ENCODE measurements at places on chromosomes 5 and 9.
A peak's percentile ranks its signal among the peaks of the same experiment; 100 is the strongest.

- DNase-seq: no peak
Measured at GRCh38 chr9:69743930-69744329, 15.9 kb downstream of the PTAR1 start.

DNA sequence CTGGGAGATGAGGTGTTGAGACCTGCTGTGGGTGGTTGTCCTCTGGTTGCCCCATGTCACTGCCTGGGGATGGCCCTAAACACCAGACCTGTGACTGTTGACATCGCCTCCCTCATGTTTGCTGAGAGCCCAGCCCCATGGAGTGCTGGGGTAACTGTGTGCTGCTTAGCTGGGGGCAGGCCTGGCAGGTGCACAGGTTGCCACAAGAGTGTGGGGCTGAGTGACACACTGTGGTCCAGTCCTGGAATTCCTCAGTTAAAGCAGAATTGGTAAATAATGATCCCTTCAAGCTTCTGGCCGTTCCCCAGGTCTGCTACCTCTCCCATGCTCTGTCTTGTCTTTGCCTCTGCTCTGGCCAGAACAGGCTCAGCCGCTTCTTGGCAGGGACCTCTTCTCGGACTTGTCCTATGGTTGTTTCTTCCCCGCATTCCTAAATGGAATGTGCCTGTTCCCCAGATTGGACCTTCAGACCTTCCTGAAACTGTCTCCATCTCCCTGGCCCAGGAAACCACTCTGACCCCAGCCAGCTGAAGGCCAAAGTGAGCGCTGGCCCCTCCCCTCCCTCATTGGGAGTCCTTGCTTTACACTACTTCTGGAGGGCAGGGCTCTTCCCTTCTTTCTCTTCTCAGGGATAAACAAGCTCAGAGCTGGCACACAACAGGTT lies 61.2 kb upstream of the PITX1 start:
- no peak for DNase-seq

GRCh38 chr9:38421498-38422211 lies 2.6 kb downstream of the IGFBPL1 start:
- DNase-seq: no peak

DNA sequence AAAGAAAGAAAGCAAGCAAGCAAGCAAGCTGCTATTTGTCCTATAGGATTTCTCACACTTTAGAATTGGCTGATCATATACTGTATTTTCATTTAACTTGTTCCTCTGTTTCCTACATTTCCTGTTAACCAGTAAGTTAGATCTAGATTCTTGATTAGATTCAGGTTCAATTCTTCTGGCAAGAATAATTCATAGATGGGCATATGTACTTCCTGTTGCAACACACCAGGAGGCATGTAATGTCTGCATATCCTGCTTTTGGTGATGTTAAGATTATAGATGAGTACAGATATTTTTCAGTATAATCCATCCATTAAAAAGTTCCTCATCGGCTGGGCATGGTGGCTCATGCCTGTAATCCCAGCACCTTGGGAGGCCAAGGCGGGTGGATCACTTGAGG lies 10.8 kb upstream of the KIF27 start:
- DNase-seq: no peak

- DNase-seq: no peak
Measured at GRCh38 chr9:69028754-69029153, 6.8 kb upstream of the FXN start.

- DNase-seq: no peak
Measured at GRCh38 chr9:94002316-94003140, 47.4 kb upstream of the BARX1 start.

- no peak for DNase-seq
Measured at GRCh38 chr9:81868145-81868544, 60.1 kb upstream of the SPATA31D4 start.

GRCh38 chr9:72633966-72634365 lies 112.6 kb downstream of the TMC1 start:
- DNase-seq: peak; percentile 14

DNA sequence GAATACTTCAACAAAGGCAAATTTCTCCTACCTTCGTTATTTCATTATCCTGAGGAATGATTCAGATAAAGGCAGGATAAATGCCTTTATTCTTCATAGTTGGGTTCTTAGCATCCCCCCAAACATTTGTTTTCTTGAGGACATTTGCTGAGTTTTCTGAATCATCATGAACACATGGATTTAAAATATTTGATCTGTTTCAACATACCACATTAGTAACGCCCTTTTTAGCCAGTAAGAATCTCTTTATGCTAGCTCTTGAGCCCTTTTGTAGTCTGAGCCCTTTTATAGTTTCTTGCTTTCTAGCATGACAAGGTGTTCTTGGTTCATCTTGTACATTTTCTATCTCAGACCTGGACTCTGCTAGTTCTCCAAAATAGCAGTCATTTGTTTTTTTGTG lies 27.9 kb downstream of the SKIC3 start:
- DNase-seq: no peak

DNA sequence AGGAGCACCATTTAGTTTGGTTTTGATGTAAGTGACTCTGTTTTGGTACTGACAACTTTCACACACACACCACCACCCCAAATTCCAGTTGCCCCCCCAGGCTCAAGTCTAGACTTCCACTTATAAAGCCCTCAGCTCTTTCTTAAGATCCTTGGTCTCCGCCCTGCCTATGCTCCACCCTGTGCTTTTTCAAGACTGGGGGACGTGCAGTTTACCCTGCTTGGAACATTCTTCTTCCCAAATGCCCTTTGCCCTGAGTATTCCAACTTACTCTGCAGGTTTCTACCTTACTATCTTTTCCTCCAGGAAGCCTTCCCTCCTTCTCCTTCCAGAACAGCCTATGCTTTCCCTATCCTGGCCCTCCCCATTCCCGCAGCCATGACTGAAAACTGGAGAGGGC lies 1.5 kb upstream of the TRIM14 start:
- no peak for DNase-seq

DNA sequence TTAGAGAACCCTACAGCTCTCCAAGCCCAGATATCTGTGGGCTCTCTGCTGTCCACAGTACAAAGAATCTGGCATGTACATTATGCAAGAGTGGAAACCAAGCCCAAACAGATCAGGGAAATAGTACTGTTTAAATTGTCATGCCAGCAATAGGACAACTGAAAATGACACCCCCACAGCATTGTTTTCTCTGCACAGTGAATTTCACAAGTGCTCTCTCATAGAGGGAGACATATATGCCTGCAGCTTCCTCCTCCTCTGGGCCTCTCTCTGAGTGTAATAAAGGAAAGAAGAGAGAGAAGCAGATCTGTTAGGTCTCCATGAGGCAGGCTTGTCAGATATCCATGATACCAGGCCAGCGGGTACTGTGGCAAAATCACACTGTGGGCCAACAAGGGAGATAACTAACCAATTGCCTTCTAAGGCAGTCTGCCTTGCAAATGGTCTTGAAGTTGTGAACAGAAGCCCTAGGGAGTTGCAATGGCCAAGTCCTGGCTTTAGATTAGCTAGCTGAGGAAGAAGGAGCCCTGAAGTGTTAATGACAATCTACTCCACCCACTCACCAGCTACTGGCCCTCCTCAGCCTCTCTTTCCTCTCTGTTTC lies 54.4 kb upstream of the JMY start:
- DNase-seq: no peak

DNA sequence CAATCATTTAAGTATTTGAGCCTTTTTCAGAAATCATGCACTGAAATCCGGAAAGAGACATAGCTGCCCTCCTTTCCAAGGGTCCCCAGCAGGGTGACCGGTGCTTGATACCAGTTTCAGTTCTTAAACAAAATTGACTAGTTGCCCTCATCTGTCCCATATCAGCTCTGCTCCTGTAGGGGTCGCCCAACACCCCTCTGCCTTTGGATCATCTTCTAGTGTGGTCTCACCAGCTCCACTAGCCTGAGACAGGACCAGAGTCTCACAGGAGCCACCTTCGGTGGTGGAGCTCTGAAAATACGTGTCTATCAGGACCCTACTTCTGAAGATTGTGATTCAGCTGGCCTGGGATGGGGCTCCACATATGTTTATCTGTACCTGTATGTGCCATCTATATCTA lies 428.2 kb downstream of the ENC1 start:
- no peak for DNase-seq

GRCh38 chr5:143828710-143829109 lies 16.7 kb downstream of the HMHB1 start:
- DNase-seq: no peak

DNA sequence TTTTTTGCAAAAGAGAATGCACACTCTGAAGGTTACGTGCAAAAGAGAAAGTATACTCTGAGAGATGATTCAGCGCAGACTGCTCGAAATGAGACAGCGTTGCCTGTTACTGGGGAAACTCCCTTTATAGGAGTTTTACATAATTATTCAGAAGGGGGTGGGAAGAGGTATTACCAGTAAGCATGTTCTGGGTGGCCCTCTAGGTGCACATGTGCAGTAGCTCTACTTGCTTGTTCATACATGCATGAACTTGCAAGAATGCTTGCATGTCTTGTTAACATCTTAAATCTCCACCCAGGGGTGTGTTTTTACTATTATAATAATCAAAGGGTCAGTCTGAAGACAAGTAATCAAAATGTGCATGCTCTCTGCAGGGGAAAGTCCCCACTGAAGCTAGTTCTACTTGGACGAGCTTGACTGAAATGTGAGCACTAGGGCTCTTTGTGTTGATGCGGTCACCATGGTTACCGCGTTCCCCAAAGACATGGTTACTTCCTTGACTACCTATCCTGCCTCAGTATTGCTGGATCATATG lies 75.5 kb downstream of the SGCD start:
- DNase-seq: peak; percentile 21

DNA sequence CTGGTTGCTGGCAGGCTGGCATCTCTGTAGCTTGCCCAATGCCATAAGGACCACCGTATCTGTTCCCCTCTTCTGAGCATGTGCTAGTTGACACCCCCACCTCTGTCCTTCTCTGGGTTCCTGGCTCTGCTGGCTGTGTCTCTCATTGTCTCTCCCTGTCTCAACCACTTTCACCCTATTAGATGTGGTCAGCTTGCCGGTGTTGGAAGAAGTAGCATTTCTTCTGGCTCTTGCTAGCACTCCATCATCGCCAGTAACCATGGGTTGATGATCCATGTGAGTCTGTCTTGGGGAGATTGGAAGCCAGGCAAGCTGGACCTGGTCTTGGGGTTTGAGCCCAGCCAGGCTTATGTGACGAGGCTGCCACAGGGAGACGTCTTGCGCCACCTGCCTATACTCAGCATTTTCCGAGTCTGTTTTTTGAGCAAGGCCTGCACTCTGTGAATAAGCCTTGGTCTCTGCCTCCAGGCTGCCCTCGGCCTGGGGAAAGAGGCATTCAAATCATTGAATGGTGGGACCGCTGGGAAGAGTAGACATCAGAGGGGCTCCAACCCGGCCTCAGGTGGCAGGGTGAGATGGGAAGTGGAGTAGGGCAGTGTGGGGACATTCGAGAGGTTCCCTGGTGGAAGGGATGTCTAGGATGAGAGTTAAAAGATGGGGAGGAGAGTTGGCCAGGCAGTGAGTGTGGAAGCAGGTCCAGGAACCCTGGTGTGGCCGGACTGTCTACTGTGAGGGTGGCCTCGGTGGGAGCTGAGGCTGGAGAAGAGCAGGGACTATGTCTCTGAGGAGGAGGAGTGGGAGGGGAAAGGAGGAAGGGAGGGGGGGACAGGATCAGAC lies 74.3 kb downstream of the ZNF618 start:
- no peak for DNase-seq

Data from activated T-cell treated with anti-CD3 and anti-CD28 coated beads for 24 hours (primary cell).